ENCODE measurements at places on chromosomes 2 and 18.

GRCh38 chr2:18584608-18584954, 4.8 kb downstream of the NT5C1B start:
- no peak for DNase-seq

DNA sequence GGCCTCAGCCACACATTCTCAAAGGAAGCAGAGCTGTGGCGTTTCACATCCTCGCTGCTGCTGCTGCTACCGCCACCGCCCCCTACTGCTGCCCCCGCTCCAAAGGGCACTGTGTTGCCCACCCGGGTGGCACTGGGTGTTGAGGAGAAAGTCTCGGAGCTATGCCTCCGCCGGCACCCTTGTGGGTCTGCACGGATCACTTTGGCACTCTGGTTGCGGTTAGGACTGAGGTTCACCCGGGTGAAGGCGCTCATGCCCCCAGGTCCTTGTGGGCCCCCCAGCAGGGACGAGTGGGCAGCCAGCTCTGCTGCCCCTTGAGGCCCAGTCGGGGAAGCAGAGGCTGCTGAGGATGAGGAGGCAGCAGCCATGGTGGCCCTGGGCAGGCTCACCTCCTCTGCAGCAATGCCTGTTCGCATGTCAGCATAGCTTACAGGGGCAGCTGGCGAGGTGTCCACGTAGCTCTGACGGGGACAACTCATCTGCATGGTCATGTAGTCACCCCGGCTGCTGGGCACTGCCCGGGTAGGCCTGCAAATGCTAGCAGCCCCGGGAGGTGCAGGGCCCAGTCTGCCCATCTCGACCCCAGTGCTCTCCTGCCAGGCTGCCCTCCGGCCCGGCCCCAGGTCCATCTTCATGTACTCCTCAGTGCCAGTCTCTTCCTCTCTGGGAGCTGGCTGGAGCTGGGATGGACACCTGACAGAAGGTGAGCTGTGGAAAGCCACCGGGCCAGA, 4.2 kb downstream of the IRS1 start:
- DNase-seq, result no peak

- no peak for DNase-seq
These were observed 11.4 kb downstream of the EIF2AK3 start for GRCh38 chr2:88615822-88616221.

DNA sequence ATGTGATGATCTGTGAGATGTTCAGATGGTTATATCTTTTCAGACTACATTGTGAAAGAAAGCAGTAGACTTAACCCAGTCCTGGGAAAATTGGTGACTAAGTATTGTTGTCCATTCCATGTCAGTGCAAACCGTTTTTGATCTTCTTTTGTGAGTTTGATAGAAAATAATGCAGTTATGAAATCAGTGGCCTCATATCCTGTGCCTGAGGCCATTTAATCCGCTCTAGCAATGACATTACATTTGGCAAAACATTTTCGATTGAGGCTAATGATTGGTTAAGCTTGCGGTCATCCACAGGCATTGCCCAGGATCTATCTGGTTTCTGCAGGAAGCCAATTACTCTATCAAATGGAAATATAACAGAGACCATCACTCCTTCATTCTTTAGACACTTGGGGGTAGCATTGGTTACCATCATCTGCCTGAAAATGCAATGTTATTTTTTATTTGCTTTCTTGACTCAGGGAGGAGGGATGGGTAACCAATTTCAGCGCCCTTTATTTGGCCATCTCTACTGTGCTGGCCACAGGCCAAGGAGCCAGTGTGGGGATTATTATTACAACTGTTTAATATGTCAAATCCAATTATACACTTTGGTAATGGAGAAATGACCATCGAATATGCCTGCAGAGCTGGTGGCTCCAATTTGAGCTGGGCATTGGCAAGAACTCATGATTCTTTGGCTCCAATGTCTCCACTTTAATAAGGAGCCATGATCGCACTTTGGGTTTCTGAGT, 33.6 kb downstream of the TRIB2 start:
- DNase-seq, result no peak

- DNase-seq, result no peak
These were observed 7.2 kb downstream of the ADI1 start for GRCh38 chr2:3512086-3512485.

DNA sequence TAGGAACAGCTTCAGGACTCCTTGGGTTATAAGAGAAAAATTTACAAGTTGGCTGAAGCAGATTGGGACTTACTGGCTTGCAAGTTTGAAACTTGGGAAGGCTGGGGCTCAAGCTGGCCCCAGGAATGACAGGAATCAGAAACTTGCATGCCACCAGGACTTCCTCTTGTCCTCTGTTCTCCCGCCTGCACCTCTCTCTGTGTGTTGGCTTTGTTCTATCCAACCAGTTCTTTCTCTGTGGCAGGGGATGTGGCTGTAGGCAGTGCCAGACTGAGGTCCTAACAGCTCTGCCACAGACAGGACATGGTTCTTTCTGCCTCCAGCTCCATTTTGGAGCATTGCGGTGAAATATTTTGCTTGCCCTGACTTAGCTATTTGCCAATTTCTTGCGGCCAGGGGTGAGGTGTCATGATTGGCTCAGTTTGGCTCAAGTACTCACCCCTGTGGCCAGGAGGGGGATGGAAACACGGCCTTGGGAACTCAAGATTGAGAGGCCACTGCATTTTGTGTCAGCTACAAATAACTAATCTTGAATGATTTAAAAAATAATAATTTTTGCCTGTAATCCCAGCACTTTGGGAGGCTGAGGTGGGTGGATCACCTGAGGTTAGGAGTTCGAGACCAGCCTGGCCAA, 48.9 kb downstream of the MEP1B start:
- DNase-seq, result no peak

- no peak for DNase-seq
These were observed 236.4 kb downstream of the BCL11A start for GRCh38 chr2:60317034-60317386.

- DNase-seq, result no peak
These were observed 306.0 kb upstream of the ACVR2A start for GRCh38 chr2:147538821-147539220.

GRCh38 chr2:30421604-30422443, 25.2 kb upstream of the LCLAT1 start:
- DNase-seq, result no peak

GRCh38 chr2:42360890-42361727, at the start of gene COX7A2L:
COX7A2L (minus strand) TSS chr2:42361217; CDS start chr2:42361161, 56 bp downstream.
- peak; percentile 94 for DNase-seq

GRCh38 chr18:70429847-70430500, 141.1 kb downstream of the SOCS6 start:
- DNase-seq, result no peak

- DNase-seq, result no peak
These were observed 61.8 kb downstream of the NRP2 start for GRCh38 chr2:205744074-205744591.

DNA sequence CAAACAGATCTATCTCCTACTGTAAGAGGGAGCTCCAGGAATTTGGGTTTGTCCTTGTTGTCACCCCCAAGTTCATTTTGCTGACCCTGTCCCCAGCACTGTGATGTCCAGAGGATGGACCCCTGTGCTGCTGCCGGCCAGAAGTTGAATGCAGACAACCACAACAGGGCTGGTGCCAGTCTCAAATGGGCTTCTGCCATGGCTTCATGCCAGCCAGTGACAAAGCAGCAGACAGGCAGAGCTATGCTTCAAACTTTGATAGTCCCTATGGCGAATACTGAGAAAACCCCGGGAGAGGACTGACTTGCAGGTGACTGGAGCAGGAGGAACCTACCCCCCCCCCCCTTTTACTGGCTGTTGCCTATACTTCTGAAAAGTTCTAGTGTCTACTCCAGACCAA, 3.2 kb downstream of the SMAD7 start:
- no peak for DNase-seq

- DNase-seq, result no peak
These were observed 636 bp upstream of the IMMT start for GRCh38 chr2:86195808-86196387.

GRCh38 chr2:82395531-82395930, 2063.5 kb downstream of the SUCLG1 start:
- no peak for DNase-seq

GRCh38 chr2:62743506-62743905, 38.0 kb downstream of the EHBP1 start:
- DNase-seq, result no peak

GRCh38 chr2:233307565-233307964, at the start of gene SAG:
SAG (plus strand) TSS chr2:233307816; CDS start chr2:233309190, 1,374 bp downstream.
- DNase-seq, result no peak

GRCh38 chr2:174617718-174618117, 20.1 kb upstream of the WIPF1 start:
- no peak for DNase-seq

- no peak for DNase-seq
These were observed 91.3 kb upstream of the ZFP36L2 start for GRCh38 chr2:43317680-43318079.
